Memory B cell (primary cell): ENCODE measurements at places on chromosomes 12 and 14.

- no peak for DNase-seq
Observed at GRCh38 chr14:85438001-85438400, 91.9 kb upstream of the FLRT2 start.

DNA sequence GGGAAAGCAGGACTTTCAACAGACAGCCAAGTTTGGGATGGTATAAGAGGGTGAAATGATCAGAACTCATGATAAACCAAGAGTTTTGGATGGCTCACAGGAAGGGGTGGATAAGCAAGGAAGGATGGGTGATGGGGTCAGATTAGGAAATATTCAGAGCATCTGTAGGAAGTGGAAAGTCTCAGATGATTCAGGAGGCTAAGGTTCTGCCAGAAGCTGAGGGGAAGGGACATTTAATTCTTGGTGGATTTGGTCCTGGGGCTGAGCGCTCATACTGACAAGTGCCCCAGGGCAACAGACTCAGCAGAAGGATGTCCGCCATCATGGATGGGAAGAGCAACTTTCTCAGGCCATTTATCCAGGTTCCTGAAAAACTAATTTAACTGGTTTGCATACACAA lies 28.4 kb upstream of the BDKRB2 start:
- no peak for DNase-seq

- DNase-seq: no peak
Observed at GRCh38 chr12:31001581-31002360, 71.9 kb upstream of the DDX11 start.

- DNase-seq: no peak
Observed at GRCh38 chr12:127655691-127656090, 611.3 kb upstream of the TMEM132C start.

- DNase-seq: no peak
Observed at GRCh38 chr14:56794557-56795283, 15.6 kb downstream of the OTX2 start.

DNA sequence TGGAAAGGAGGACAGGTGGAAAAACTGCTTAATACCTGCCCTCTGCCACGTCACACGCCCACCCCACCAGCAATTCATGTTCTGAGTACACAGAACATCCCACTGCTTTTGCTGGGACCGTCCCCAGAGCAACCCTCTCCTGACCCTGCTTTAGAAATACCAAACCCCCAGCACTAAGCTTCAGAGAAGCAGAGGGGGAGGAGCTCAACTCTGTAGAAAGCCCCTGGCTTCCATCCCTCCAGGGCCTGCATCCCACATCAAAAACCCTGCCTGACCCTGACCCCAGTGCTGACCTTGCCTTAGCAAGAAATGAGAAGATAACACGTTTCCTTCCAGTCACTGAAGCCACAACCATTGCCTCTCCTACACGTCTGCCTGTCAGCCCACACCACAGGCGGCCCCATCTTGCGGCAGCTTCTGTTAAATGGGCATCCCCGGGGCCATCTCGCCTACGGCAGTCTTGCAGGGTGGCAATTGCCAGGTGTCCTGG lies 19.7 kb downstream of the VDR start:
- DNase-seq: no peak

DNA sequence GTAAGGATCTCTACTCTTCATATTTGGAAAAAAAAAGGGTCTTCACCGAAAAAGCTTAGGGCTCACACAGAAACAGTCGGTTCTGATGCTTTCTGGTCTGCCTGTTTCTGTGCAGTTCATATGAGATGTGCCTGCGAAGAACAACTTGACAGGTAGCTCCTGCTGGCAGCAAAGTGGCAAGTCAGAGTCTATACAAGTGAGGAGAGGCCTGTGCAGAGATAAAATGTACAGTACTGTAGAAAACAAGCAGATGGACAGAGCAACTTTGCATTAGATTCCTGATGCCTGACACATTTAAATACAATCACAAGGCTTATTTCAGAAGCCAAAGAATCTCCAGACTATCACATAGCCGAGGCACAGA lies 936.0 kb downstream of the DIO2 start:
- no peak for DNase-seq

DNA sequence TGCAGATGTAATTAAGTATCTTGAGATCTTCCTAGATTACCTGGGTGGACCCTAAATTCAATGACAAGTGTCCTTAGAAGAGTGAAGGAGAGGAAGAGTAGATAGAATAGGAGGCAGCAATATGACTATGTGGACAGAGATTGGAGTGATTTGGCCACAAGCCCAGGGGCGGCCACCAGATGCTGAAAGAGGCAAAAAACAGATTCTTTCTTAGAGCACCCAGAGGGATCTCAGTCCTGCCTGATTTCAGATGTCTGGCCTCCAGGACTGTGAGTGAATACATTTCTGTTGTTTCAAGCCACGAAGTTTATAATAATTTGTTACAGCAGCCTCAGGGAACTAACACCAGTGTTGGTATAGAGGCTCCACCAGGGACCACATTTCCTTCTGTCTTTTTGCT lies 67.3 kb downstream of the DACT1 start:
- no peak for DNase-seq

- DNase-seq: no peak
Observed at GRCh38 chr14:31692376-31692781, 131.2 kb downstream of the NUBPL start.

DNA sequence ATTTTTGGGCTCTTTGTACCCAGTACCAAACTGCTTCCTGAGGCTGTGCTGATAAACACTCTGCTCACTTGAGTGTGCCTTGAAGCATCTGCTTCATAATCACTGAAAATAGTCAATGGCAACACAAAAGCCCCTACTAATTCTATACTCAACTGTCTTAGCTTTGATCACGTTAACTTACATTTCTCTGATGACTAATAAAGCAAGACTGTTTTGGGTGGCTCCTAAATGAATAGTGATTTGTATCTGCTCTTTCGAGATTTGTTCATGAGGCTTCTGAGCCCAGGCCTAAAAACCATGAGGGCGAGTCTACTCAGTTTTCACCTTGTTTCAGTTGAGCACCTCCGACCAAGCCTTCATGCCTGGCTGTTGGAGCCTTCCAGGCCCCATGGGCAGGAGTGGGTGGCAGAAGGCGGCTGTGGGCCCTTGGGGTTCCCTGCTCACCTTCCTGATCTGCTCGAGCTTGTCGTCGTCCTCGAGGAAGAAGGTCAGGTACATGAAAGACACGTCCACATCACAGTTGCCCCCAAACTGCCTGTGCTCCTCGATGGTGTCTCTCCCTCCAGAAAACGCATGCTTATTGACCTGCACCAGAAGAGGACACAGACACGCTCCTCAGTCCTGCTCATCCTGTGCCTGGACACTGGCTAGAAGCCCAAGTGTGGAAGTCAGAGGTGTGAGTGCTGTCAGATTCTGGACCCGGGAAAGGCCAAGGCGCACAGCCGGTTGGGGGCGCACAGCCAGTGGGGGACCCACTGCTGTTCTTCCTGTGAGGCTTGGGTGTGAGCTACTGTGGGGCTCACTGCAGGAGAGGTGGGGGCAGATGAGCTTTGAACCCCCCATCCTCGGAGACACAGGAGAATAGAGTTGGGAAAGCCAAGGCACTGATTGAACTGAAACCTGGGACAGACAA lies 13.7 kb downstream of the SLC25A47 start:
- no peak for DNase-seq

- DNase-seq: no peak
Observed at GRCh38 chr14:25110106-25110505, 60.2 kb upstream of the STXBP6 start.

DNA sequence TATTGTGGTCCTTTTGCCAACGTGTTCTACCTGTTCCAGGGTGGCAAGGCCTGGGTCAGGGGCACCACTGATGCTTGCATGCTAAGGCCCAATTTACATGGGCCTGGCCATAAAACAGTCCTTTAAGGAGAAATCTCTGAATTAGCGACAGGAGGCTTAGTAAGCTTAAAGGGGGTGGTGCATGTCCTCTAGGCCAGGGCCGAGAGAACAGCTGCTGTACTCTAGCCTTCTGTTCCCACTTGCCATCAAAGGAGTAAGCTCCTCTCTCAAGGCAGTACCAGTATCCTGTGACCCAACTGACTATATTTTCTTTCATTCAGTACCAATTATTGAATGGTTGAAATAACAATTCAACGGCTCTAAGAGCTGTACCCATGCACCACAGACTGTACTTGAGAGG lies 67.7 kb upstream of the ZDHHC17 start:
- DNase-seq: no peak

- DNase-seq: no peak
Observed at GRCh38 chr14:77086017-77086727, 11.9 kb upstream of the CIPC start.
